IPS DF 19.7 (cell line): ENCODE measurements at places on chromosomes 5 and 9.
A peak's percentile ranks its signal among the peaks of the same experiment; 100 is the strongest.

DNA sequence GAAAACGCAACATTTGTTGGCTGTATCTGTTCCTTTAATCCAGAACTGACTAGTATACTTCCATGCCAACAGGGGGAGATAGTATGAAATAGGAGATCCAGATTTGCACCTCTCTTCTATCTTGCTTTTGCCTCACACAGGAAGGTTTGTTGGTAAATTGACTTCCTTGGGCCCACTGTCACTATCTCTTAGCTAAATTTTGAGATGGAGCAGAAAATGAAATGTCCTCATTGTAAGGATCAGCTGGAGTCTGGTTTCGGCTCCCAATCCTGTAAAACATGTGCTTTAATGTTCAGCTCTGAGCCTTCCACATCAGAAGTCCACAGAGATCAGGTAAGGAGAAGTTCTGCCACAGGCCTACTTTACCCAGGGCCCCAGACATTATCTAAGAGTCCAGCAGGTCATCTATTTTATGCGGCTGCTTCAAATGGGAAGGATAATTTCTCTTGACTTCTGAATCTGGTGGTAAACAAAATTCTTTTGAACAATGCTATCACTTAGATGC is 176.8 kb downstream of the FER start:
- DNase-seq = no peak

DNA sequence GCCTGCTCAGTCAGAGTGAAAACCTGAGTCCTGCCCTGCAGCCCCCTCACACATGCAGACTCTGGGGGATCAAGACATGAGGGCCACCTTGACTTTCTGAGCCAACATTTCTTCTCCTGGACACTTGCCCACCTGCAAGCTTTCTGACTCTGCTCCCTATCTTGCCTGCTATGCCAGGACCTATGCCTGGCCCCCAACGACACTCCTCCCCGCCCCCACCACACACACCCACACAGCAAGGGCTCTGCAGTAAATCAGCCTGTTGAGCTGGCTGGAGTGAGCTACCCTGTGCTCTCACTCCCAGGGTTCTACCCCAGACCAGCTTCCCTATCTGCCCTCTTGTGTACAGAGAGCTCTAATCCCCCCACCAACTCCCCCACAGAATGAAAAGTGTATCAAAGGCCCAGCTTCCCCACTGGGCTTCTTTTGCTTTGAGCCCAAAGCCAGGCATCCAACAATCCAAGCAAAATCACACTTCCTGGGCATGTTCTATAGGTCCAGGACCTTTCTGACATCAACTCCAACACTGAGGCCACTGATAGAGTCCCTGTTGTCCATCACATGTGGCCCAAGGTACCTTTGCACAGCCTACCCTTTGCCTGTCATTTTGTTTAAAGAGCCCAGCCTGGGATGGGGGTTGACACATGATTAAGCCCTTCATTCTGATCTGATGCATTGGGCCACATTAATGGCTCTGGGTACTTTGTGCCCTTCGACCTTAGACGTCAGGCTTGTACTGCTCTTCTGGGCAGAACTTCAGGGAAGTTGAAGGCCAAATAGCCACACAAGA is 7.2 kb downstream of the PDLIM4 start:
- DNase-seq = no peak

GRCh38 chr5:98827588-98828284 is 54.3 kb downstream of the RGMB start:
- DNase-seq = no peak

- no peak for DNase-seq
These were observed 779.6 kb downstream of the CDH18 start for GRCh38 chr5:19208397-19208796.

GRCh38 chr5:180135128-180135955 is 63.8 kb upstream of the RNF130 start:
- DNase-seq = no peak

DNA sequence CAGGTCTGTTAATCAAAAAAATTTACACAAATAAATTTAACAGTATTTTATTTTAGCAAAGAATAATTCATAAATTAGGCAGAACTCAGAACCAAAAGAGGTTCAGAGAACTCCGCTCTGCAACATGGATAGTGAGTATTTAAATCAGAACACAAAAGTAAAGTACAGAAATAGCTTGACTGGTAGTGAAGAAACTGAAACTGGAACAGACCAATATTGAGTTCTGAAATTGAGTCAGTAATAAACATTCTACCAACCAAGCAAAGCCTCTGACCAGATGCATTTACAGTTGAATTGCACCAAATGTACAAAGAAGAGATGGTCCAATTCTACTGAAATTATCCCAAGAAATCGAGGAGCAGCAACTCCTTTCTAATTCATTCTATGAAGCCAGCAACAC is 1542.8 kb downstream of the EFNA5 start:
- no peak for DNase-seq

DNA sequence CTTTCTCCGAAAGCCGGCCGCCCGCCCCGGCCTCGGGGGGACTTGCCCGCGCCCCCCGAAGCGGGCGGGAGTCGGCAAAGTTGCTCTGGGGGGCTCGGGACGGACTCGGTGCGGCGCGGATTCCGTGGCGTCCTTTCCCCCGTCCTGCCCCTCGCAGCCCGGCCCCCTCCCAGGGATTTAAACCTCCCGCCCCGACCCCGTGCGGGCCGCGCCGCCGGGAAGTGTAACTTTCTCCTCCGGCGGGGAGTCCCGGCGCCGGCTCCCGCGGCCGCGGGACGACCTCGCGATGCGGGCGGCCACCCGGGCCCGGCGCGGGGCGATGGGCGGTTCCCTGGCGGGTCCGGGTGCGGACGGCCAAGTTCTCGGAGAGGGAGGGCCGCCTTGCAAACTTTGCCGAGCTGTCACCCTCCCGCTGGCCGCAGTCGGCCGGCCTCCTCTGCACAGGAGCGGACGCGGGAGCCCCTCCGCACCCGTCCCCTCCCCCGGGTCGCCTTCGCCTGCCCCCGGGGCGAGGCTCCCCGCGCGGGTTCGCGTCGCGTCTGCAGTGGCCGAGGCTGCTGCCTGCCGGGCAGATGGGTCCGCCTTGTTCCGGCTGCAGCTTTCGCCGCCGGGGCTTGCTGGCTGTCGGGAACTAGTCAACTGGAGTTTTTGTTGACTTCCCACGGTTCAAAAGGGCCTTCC is 732 bp downstream of the PBX3 start:
- no peak for DNase-seq

DNA sequence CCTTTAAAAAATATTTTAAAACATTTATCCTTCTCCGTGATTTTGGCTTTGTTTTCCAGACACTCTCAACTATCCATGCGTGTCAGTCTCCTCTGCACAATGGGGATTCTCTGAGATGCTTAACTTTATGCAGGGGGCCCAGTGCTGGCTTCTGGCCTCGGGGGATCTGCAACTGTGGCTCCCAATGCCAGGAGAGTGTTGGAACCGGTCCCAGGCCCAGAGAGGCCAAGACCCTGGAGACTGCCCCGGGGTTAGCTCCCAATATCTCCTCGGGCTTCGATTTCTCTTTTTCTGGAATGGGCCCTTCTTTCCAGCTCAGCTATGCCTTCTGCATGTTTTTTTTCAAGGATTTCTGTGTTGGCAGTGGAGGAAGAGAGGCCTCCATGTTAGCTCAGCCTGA is 20.1 kb upstream of the SARDH start:
- no peak for DNase-seq

- DNase-seq = no peak
These were observed 5.0 kb downstream of the DPP7 start for GRCh38 chr9:137109250-137110146.

GRCh38 chr5:151310932-151311331 is 7.4 kb upstream of the SLC36A3 start:
- DNase-seq = no peak

GRCh38 chr5:138946241-138946623 is 71.1 kb upstream of the LRRTM2 start:
- no peak for DNase-seq

DNA sequence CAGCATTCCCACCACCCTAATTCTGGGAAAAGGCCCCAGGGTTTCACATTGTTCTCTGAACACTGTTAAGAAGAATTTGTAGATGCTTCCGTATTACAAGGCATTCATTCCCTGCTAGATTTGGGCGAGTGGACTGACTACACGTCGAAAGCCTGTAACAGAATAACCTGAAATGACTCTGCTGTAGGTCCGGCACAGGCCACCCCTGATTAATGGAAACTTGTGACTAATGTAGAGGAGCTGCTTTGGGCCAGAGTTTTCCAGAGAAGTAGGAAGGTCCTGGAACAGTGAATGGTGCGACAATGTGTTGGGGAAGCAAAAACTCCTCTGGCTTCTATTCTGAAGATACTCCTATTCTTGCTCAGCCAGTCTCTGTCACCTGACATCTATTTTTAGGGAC is 87.6 kb downstream of the NR3C1 start:
- no peak for DNase-seq

DNA sequence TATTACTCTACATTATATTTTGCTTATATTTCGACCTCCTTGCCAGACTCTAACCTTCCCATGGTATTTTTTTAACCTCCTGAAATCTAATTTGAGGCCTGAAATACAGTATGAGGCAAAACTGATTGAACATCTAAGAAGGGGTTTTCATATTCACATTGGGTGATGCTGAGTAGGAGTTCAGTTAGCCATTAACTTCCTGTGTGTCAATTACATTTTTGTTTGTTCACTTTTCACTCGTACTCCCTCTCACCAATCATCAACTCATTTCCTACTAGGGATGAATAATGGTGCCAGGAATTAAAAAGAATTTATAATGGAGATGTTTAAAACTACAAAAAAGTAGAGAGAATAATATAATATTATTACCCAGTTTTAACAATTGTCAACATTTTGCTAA is 27.6 kb upstream of the GLRA1 start:
- DNase-seq = no peak

GRCh38 chr5:144390133-144390532 is 219.5 kb downstream of the KCTD16 start:
- DNase-seq = no peak

DNA sequence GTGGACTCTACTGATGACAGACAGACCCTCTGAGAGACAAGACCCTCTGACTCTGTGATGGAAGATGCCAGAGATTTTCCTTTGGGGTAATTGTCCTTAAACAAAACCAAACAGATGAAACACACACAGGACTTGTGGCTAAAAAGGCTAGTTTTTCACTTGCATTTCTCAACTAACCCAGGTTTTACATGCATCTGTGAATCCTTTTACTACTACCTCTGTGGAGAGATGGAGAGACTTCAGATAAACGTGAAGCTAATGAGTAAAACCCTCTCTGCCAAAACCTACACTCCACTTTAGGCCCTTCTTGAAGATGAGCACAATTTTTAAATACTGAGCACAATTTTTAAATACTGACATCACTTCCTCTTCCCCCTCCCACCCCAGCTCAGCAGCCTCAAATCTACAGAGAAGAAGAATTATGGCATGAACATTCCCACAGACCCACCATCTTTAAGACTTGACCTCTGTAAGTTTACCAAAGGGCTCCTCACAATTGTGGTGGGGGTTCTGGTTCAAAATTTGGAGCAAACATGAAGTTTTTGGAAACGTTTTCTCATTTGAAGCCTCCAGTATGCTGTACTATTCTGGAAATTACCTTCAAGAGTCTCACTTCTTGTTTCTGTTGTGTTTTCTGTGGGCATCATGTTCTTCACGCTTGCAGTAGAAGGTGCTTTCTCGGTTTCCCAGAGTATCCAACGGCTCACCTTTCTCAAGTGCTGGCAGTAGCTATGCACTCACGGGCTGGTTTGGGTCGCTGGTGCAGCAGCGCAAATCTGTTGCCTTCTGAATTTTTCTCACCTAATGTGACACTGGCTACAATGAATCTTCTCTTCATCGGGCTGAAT is 42.7 kb downstream of the ACER2 start:
- DNase-seq = no peak

GRCh38 chr5:56264417-56265025 is 31.4 kb upstream of the ANKRD55 start:
- DNase-seq = peak; percentile 72

GRCh38 chr5:102411-103043 is 10.6 kb downstream of the PLEKHG4B start:
- DNase-seq = no peak

DNA sequence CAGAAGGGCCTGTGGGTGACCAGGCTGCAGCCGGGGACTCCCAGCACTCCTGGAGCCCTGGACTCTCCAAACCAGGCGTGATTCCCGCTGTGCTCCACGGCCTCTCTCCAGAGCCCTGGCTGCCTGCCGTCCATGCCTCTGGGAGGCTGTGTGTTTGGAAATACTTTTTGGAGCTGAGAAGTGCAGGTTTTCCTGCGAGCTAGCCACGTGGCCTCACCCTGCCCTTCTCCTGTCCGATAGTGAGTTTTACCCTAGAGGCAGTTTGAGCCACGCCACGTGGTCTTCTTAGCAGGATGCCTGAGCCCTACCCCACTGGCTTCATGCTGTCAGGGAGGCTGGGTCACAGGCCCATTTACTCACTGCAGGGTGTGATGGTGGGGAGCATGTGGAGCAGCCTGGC is 71.3 kb downstream of the COL5A1 start:
- no peak for DNase-seq

DNA sequence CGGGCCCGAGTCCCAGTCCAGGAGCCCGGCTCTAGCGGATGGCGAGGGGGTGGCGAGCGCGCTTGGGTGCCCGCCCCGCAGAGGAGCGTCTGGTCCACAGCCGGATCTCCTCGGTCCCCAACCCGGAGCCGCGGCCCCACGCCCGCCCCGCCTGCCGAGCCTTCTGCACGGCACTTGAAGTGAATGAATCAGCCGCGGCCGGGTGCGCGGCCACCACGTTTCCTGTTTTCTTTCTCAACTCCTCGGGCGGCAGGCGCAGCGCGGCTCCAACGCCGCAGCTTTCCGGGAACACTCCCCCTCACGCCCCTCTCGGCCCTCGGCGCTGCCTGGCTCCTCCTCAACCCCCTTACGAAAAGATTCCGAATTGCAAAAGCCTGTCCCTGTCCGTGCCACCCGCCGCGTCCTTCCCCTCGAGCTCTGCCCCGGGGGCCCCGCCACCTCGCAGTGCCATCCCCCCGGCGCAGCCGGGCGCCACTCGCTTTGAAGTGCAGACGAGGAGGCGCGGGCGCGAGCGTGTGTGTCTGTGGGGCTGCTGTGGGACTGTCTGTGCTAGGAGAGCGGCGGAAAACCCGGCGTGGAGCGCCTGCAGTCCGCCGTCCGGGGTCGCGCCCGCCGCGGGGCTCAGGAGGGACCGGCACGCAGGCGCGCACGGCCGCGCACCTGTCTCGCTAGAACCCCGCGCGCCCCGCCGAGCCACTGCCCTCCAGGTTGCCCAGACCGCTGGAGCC is 456.6 kb downstream of the RAB3C start:
- DNase-seq = no peak

DNA sequence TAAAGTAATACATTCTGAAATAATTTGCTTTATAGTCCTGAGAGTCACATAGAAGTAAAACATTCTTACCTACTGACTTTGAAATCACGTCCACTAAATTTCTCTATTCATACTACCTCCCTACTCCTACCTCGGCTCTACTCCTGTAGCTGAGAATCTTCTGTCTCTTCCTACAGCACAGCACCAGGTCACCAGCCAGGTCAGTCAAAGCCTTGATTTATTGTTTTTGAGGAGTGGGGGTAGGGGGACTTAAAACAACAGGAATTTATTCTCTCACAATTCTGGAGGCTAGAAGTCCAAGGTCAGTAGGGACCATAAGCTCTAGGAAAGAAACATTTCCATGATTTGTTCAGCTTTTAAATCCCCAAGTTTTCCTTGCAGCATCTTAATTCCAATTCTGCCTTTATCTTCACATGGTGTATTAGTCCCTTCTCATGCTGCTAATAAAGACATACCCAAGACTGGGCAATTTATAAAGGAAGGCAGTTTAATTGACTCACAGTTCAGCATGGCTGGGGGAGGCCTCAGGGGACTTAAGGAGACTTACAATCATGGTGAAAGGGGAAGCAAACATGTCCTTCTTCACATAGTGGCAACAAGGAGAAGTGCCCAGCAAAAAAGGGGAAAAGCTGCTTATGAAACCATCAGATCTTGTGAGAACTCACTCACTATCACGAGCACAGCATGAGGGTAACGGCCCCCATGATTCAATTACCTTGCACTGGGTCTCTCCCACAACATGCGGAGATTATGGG is 49.6 kb upstream of the CCNG1 start:
- no peak for DNase-seq
